IPS DF 6.9 (cell line): ENCODE measurements at places on chromosomes 4 and X.

GRCh38 chr4:106395582-106395981 is 27.0 kb upstream of the GIMD1 start:
- no peak for DNase-seq

- DNase-seq: no peak
These were observed 98.0 kb downstream of the PAPSS1 start for GRCh38 chr4:107622006-107622405.

- DNase-seq: no peak
These were observed 49.7 kb downstream of the OTC start for GRCh38 chrX:38402118-38402517.

- DNase-seq: no peak
These were observed at the start of gene FRMPD3 for GRCh38 chrX:107448998-107449835. TSS of gene FRMPD3 (plus strand) at chrX:107449652. CDS start at chrX:107526589, 76,937 bp downstream.

DNA sequence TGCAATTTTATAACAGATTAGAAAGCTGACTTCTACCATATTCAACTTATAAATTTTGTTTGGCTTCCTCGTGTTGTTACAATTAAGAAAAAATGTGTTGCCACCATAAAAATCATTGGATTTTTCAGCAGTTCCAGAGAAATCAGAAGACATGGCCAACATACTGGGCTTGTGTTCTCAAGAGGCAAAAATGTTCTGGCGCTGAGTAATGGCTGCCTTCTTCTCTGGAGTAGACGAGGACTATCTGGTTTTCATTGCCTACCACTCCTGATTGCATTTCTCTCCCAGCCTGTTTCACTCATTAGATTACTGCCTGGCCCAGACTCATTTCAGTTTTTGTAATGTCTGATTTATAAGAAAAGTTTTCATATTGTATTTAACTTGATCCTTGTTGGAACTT is 122.3 kb downstream of the ARHGAP10 start:
- DNase-seq: no peak

DNA sequence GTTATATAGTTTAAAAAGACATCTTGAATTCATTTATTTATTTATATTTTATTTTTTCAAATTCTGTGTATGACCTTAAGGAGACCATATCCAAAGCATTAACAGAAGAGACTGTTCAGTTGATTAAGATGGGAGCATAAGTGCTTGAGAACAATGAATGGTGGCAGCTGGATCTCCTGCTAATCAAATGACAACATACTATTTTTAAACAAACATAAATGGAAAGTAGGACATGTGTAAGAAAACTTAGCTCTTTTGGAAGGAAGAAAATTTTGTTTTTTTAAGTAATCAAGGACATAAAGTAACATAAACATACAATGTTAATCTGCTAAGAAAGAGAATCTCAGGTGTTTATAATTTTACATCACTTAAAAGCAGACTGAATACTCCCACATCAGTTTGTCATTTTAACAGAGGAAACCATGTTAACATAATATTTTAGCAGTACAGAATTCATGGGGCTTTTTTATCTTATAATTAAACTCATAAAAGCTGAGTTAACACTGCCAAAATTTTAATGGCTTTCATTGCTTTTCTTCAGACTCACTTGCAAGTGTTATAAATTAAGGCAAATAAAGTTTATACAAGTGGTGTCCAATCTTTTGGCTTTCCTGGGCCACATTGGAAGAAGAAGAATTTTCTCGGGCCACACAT is 95.1 kb downstream of the MAD2L1 start:
- DNase-seq: no peak

GRCh38 chr4:173280998-173281397 is 53.2 kb downstream of the HMGB2 start:
- DNase-seq: no peak

GRCh38 chr4:112521123-112522023 is 5.4 kb upstream of the NEUROG2 start:
- no peak for DNase-seq

GRCh38 chr4:103092245-103092644 is 7.4 kb downstream of the BDH2 start:
- DNase-seq: no peak

DNA sequence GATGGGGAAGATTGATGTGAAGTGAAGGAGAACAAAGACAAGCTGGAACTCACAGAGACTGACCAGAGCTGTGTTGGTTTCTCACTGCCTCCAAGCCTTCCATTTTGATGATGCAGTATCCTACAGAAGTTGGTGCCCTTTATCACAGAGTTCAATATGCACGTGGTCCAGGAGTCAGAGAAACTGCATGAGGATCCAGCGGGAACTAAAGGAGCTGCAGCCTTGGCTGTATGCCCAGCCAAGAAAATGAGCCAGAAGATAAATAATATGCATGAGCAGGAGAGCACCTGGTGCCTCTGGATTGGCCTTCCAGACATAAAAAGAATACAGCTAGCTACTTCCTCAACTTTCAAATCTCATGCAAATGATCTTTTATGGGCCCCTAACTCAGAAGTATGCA is 44.3 kb upstream of the DCLK2 start:
- no peak for DNase-seq

- no peak for DNase-seq
These were observed 56.1 kb upstream of the MSX1 start for GRCh38 chr4:4803216-4803911.

GRCh38 chrX:37000140-37000539 is 8.0 kb upstream of the FAM47C start:
- no peak for DNase-seq

- DNase-seq: no peak
These were observed 390.3 kb downstream of the FAM47A start for GRCh38 chrX:33741807-33742206.

GRCh38 chr4:77177199-77177598 is 20.2 kb downstream of the CCNG2 start:
- DNase-seq: no peak

GRCh38 chr4:69054578-69055200 is 41.6 kb upstream of the UGT2B7 start:
- DNase-seq: no peak

DNA sequence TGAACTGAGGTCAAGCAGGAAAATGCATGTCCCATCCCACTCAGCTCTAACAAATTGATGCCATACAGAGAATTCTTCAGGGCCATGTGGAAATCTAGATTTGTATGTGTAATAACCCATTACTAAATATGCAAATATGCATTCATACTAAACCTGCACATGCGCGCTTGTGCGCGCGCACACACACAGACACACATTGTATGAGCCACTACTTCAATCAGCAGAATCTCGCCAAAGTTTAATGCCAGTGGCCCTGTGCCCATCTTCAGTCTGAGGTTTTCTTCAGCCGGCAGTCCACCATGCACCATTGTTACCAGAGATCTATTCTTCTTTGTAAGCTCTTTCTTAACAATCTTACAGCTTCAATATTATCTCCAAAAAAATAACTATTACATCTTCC is 276.4 kb downstream of the PDGFC start:
- no peak for DNase-seq
